Occipital lobe (tissue), 3 donors: ENCODE measurements at places on chromosomes 4 and X. TPM values are rescaled to one million over a fixed set of nuclear protein-coding genes. Genes with fewer than 3 reads are reported as not detected.
A peak's percentile ranks its signal among the peaks of the same experiment; 100 is the strongest.

DNA sequence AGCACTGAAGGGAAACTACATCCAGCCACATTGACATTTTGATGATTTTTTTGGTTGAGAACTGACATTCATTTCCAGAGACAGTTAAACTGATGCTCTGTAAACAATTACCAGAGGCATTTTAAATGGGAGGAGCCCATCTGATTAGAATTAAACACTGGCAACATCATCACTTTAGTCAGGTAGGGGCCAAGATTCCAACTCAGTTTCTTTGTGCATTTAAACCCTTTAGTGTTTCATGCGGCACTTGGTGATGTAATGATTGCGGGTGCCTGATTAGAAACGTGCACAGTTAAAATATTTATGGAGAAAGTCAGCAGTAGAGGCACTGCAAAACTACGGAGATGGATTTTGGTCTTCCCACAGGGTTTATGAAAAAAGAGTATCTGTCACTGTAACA, 16.1 kb downstream of the TNIP3 start:
- DNase-seq, result no peak

DNA sequence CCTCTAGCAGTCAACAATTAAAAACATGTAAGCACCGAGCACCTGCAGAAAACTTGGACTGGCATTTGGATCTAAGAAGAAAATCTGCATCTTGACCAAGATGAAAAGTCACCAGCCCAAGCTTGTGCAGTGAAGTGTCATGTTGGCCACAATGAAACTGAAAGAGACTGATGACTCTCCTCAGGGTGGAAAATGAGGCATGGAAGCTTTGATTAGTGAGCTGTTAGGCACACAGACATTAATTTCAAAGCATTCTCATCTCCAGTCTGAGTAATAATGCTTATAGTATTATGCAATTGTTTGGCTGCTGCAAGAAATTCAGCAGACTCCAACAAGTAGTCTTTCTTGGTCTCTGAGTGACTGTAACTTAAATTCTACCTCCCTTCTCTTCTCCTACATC, 150.1 kb downstream of the AR start:
- DNase-seq, result no peak

GRCh38 chr4:78040431-78040830, 16.7 kb upstream of the FRAS1 start:
- DNase-seq, result no peak

- DNase-seq, result no peak
These were observed 70.2 kb downstream of the TMEM165 start for GRCh38 chr4:55466001-55466400.

DNA sequence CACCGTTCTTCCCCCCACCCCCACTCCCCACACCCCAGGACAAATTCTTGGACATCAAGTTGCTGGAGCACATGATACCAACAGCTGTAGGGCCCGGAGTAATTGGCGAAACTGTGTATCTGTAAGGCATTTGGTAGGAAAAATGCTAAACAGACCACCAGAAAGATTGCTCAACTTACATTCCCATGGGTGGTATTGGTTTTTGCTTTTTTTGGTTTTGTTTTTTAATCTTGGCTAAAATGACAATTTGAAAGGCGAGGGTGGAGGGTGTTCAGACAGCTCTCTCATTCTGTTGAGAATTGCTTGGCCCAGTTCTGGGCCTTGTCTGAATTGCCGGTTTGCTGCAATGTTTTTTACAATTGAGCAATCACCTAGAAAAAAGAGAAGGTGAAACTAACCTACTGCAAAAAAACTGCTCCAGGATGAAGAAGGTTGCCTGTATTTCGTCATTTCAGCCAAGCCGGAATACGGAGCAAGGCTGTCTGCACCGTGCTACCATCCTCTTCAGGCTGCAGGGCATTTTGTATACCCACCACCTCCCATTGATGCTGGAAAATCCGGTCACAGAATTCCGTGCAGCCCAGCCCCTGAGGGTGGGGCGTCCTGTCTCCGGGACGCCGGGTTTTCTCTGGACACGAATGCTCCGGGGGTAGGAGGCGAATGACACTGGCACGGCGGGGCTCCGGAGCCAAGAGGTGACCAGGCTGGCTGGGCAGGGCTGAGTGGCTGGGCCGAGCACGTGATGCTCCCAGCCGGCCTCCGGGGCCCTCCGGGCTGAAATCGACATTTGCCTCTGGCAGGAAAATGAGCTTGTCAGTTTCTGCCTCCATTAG, at the start of gene CLCN4:
TSS of gene CLCN4 (plus strand) at position 777 of the 833 bp plus-strand sequence. CDS start 28,058 bp downstream, outside the sequence.
- DNase-seq, result peak; percentile 48

- DNase-seq, result no peak
These were observed 180.4 kb downstream of the AFAP1 start for GRCh38 chr4:7759216-7759615.

RAI2 gene
- total RNA-seq, result 3.1 TPM

NWD2 gene
- total RNA-seq, result 44.5 TPM

VEGFC gene
- 0.94 TPM for total RNA-seq

GRIA2 gene
- total RNA-seq, result 585 TPM

XAGE1A gene
- total RNA-seq, result not detected

FAAH2 gene
- total RNA-seq, result 1.2 TPM

GPC3 gene
- 5.3 TPM for total RNA-seq
